Activated CD4-positive, alpha-beta T cell treated with anti-CD3 and anti-CD28 coated beads, Interleukin-2, amount 50 U/mL, for 24 hours (primary cell): ENCODE measurements at places on chromosomes 16 and 17.

DNA sequence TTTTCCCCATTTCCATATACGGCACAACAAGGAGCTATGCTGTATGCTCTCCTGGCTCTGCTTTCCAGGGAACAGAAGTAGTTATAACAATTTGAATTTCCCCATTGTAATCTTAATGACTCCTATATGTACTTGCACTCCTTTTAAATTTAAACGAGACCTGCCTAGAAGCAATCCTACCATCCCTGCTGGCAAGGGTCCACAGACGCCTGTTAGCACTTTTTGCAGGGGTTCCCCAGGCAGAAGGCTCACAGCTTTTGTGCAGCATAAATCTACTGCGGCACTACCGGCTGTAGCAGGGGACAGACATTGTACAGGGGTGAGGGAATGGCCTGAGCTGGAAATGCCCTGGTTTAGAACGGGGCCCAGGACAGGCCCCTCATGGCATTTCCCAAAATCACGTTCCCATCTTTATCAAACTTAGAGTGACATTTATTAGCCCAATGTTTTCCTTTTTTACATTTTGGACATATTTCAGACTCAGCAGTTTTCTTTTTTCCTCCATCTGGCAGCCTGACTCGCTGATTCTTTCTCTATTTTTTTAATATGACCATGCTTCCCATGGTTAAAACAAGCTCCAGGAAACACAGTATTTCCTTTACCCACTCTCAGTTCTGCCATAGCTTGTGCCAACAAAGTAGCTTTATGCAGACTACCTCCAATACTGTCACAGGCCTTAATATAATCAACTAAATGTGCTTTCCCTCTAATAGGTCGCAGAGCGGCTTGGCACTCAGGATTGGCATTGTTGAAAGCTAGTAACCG, 35.4 kb upstream of the USP22 start:
- no peak for DNase-seq

DNA sequence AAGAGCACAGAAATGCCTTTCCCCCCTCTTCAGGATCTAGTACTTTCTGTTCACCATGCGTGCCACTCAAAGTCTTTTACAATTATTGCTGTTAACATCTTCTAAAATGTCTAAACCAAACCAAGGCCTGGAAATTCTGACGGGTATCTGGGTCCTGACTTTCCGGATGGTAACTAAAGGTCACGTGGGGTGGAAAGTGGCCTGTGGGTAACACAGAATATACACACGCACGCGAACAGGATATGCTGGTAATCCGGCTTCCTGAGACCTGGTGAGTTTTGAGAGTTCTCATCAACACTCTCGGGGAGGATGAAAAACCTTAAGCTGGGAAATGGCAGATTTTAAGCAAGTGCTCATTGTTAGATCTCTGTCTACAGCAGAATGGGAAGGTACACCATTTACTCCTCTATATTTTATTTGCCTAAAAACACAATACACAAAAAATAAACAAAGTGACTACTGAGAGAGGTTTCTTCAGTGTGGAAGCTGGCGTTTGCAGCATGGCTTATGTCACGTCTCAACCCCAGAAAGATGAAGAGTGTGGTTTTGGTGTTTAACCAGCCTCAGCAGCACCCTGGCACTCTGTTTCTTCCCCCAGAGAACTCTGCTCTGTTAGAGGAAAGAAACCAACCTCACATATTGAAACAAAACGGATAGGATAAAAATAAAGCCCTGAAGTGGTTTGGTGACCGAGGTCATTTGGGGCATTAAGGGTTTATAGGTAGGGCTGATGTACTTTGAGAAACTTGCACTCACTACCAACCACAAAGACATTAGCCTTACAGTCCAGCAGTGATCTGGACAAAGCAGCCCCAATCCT, 37.3 kb downstream of the SMG6 start:
- DNase-seq = peak; percentile 47

DNA sequence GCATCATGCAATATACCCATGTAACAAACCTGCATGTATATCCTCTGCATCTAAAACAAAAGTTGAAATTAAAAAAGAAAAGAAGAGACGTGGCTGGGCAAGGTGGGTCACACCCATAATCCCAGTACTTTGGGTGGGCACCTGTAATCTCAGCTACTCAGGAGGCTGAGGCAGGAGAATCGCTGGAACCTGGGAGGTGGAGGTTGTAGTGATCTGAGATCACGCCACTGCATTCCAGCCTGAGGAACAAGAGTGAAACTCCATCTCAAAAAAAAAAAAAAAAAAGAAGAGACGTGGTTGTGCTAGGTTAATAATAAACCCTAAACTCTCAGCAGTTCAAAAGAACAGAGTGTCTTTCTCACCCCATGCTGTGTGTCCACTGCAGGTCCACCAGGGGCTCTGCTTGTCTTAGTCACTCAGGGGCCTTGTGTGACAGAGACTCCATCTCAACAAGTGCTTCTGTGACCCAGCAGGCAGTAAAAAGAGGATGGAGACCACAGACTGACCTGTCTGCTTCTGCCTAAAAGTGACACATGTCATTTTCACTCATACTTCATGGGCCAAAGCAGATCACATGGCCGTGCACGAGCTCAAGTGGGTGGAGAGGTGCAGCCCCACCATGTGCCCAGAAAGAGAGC, 22.3 kb upstream of the N4BP1 start:
- DNase-seq = no peak

- DNase-seq = no peak
These were observed 4.8 kb downstream of the RHBDF2 start for GRCh38 chr17:76496464-76496863.

DNA sequence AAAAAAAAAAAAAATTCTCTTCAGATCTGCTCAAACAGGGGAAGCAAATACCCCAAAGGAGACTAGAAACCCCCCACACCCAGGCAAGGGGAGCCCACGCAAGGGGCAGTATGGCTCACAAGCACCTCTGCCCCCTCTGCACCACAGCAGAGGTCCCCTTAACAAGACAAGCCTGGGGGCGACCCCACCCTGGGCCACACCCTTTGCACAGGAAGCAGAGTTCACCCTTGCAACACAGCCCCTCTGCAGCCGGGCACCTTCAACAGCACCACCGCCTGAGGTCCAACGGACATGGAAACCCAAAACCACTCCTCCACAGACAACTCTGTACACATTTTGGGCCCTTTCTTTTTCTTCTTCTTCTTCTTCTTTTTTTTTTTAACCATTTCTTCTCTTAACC, 12.8 kb downstream of the AXIN1 start:
- DNase-seq = no peak

DNA sequence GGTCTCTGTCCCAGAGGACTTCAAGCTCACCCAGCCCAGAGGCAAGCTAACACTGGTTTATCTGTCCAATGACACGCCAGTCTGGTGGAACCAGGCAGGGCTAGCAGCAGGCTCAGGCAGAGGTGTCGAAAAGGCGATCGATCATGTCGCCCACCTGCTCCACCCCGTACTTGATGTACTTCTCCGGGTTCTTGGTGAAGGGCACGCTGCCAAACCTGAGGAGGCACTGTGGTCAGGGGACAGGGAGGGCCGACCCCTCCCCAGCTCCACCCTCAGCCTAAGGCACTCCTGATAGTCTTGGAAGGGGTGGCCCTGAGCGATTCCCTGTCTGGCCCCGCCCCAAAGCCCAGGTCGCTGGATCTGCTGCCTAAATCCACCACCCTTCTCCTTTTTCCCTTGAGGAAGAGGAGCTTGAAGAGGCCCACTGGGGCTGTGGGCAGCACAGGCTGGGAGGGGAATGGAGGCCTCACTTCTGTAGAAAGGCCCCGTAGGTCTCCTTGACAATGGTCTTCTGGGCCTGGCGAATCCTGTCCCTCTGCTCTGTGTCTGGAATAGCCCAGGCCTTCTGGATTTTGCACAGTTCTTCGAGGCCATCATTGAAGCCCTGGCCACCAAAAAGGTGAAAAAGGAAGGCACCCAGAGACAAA, 4.7 kb downstream of the ZACN start:
- DNase-seq = no peak

DNA sequence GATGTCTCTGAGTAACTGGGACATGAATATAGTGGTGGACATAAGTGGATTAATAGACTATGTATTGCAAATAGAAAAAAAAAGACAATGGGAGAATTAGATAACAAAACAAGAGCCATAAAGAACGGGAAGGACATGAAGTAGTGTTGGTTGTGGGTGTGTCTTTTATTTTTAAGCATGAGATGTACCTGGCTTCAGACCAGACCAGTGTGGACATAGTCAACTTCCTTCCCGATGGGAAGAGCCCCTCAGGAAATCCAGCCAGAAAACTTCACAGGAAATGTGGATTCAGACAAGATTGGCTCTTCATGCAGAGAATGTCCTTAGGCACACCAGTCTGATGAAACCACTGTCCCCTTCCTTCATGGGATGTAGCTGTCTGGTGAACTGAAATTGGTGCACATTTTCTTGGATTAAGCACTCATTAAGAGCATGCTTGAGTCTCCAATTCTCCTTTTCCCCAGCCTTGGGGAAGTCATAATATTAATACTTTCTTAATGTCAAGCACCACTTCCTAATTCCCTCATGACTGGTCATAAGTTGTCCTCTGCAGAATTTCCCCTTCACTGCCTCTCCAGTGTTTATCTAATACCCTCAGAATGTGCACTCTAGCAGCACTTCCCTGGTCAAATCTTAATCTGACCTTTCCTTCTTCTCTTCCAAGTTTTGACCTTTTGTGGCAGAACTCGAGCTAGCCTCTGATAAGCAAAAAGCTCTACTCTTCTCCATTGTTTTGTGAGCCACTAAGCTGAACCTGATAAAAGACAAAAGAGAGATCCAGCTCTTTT, 350.6 kb upstream of the MAF start:
- DNase-seq = no peak

- DNase-seq = no peak
These were observed 59.8 kb upstream of the RBFOX3 start for GRCh38 chr17:79670537-79671084.

DNA sequence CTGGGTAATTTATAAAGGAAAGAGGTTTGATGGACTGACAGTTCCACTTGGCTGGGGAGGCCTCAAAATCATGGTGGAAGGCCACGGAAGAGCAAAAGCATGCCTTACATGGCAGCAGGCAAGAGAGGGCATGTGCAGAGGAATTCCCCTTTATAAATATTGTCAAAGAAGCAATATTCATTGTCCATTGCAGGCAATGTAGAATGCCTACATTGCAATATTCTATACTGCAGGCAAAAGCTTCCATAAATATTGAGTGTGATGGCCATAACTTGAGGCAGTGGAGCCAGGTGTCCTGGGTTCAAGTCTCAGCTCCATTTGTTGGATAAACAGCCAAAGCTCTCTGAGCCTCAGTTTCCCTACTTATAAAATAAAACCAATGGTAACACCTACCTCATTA, 322.3 kb downstream of the SHISA9 start:
- DNase-seq = no peak

- no peak for DNase-seq
These were observed 83.7 kb downstream of the RTN4RL1 start for GRCh38 chr17:1941272-1942065.

- no peak for DNase-seq
These were observed at the start of gene BRICD5 for GRCh38 chr16:2210386-2211365. Gene BRICD5, minus strand, starts transcription at chr16:2210863. Its CDS starts 30 bp downstream, at chr16:2210833.

- no peak for DNase-seq
These were observed 53.0 kb upstream of the METRNL start for GRCh38 chr17:83026311-83026811.

GRCh38 chr16:24747441-24747840, 18.0 kb downstream of the TNRC6A start:
- no peak for DNase-seq

- no peak for DNase-seq
These were observed 108.3 kb upstream of the FAM20A start for GRCh38 chr17:68709461-68709860.

GRCh38 chr17:80441133-80441578, 26.2 kb downstream of the ENDOV start:
- DNase-seq = peak; percentile 19

DNA sequence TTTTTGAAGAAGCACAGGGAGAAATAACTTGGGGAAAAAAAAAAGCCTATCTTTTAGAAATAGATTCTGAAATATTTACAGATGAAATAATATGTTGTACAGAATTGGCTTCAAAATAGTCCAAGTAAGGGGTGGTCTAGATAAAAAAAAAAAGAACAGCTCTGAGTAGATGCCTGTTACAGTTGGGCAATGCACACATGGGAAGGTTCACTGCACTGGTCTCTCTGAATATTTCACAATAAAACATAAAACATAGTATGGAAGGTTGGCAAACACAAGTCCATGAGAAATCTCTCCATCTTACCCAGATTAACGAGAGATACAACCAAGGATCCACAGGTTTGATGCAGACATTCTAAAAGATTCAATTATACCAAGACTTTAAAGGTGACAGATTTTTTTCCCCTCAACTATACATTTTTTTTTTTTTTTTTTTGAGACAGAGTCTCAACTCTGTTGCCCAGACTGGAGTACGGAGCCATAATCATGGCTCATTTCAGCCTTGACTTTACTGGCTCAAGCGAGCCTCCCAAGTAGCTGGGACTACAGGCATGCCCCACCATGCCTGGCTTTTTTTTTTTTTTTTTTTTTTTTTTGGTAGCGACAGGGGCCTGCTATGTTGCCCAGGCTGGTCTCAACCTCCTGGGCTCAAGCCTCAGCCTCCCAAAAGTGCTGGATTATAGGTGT, 58.0 kb downstream of the KANSL1 start:
- DNase-seq = no peak

DNA sequence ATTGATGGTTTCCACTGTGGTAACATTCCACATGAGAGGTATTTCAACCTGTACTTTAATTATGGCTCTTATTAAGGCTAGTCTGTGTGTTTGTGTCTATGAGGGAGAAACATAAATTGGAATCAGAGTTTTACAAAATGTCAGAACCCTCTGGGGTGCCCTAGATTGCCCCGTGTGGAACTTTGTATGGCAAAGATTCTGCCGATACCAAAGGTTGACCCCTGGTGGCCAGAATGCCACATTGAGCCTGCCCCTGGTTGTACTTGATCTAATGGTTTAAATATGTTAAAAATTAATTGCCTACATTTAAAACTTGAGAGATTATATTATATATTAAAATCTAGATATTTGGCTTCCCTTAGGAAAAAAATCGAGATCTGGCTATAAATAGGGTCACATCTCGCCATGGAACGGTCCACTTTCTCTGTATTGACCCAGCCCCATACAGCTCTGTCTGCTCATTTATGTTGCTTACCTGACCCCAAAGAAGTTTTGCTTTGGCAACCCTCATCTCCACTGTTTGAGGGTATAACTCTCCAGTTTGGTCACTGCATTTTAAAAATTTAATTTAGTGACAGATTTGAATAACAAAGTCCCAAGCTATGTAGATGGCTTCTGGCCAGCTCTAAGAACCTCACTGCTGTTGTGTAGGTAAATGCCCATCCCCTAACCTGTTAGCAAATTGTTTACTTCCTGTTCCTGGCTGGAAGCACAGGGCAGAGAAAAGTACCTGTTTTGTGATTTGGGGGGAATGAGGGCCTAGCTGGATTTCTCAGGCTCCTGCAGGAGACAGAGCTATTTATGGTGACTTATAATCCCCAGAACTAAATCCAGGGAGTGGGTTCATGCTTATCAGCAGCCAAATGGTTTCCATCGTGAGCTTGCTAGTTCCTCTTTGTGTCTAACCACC, 95.0 kb downstream of the PLCG2 start:
- DNase-seq = no peak

DNA sequence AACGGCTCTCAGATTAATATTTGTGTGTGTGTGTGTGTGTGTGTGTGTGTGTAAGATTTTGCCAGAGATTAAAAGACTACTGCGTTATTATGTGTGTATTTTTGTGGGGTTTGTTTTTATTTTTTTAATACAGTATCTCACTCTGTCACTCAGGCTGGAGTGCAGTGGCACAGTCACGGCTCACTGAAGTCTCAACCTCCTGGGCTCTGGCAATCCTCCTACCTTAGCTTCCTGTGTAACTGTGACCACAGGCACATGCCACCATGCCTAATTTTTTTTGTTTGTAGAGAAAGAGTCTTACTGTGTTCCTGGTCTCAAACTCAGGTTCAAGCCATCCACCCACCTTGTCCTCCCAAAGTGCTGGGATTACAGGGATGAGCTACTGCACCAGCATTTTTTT, 87.2 kb downstream of the CYB561 start:
- no peak for DNase-seq

- DNase-seq = no peak
These were observed 3.6 kb upstream of the ARL4D start for GRCh38 chr17:43395165-43395564.
